Cortex of kidney (tissue), 1 donor: ENCODE measurements at places on chromosomes 2 and 18.

DNA sequence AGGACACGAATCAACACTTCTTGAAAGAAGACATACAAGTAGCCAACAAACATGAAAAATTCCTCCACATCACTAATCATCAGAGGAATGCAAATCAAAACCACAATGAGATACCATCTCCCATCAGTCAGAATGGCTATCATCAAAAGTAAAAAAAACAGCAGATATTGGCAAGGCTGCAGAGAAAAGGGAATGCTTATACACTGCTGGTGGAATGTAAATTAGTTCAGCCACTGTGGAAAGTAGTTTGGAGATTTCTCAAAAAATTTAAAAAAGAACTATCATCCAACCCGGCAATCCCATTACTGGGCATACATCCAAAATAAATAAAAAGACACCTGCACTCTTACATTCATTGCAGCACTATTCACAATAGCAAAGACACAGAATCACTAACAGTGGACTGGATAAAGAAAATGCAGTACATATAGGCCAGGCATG lies 78.7 kb downstream of the GRB14 start:
- DNase-seq = no peak

- DNase-seq = no peak
Measured at GRCh38 chr18:33805592-33805991, 227.6 kb downstream of the ASXL3 start.

DNA sequence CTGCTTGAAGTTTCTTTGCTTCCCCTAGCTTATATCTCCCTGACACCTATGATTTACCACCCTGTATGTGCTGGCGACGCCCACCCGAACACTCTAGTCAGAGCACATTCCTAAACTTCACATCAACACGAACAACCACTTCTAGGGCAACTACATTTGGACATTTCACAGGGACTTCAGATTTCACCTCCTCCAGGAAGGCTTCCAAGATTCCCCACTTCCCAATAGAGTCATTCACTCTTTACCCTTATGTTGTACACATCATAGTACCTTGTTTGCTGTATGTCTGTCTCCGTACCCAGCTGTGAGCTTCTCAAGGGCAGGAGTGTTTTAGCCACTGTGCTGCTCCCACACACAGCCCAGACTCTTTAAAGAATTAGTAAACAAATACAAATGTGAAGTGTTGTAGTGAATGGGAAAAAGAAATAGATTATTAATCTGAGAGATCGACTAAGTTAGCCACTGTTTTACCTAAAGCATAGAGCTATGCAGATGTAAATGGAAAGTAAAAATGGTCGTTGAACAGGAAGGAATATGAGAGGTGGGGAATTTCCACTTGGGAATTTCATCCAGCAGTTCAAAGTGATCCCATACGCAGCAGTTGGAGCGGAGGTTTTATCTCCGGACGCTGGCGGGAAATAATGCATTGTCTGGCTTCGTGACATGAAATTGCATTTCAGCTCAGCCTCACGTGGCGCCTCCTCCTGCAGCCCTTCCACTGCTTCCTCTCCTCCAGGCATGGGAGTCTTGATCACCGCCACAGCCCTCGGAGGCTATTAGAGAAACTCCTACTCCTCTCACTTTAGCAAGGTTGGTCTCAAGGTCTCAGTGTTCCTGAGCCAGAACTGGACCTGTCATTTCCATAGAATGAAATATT lies 233.4 kb upstream of the COPS8 start:
- no peak for DNase-seq

DNA sequence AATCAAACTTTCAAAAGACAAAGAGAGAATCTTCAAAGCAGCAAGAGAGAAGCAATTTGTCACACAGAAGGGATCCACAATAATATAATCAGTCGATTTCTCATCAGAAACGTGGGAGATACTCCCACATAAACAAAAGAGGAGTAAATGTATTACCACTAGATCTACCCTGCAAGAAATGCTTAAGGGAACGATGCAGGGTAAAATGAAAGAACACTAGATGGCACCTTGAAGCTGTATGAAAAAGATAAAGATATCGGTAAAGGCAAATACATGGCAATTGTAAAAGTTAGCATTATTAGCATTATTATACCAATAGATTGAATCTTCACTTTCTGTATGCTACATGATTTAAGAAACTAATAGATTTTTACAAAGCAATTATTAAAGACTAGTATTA lies 677.0 kb downstream of the SUCLG1 start:
- DNase-seq = no peak

DNA sequence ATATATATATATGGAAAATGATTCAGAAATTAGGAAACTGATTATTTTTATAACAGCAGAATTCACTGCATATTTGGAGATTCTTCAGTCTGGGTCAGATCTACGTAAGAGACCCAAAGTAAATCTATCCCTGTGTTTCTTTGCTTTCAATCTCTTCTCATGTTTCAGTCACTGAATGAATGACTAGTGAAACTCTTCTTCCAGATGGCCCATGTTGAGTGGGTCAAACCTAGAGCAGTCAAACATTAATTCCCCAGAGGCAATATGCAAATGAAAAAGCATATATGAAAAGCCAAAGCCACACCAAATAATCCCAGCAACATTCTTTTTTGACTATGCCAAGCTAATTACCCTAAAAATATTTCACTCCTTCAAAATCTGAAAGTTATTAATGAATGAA lies 317.3 kb downstream of the RBM43 start:
- DNase-seq = no peak

- DNase-seq = no peak
Measured at GRCh38 chr2:133346654-133347053, 221.6 kb downstream of the NCKAP5 start.
